ENCODE measurements at places on chromosomes 1 and 21.

GRCh38 chr1:95257758-95258157 is 23.7 kb downstream of the RWDD3 start:
- DNase-seq, result no peak

GRCh38 chr1:193077991-193078390 is 18.6 kb downstream of the RO60 start:
- DNase-seq, result no peak

- no peak for DNase-seq
These were observed 14.9 kb upstream of the ZNF678 start for GRCh38 chr1:227548448-227548847.

DNA sequence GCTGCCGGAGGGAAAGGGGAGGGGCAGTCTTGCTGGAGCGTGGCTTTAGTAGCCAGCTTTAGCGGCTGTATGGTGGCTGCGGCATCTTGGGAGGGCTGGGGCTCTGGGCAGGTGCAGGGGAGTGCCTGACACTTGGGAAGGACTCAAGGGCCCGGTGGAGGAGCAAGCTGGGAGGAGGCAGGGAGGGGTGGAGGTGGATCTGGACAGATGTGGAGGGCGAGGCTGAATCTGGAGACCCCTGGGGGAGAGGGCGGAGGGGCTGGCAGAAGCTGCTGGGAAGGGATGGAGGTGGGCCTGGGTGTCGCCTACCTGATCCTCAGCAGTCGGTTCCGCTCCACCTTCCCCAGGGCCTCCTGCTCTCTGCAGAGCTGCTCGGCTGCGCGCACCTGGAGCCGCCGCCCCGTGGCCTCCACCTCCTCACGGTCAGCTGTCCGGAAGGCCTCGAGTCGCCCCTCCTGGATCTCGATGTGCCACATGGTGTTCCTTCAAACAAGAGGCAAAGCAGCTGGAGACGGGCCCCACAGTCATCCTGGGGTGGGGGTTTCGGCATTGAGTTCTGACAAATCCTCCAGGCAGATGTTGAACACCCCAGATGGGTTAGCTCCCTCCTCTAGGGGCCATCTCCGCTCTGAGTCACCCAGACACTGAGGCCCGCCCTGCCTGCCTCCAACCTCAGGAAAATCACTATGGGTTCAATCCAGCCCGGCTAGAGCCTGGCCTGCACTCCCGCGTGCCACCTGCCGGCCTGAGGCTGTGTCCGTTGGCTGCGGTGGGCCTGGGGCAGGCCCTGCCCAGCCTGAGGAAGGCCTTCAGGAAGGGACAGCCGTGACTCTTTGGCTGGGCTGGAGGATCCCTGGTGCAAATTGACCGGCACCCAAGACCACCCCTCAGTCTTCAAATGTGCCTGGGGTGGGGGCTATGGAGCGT is 29.6 kb downstream of the CFAP74 start:
- DNase-seq, result no peak

DNA sequence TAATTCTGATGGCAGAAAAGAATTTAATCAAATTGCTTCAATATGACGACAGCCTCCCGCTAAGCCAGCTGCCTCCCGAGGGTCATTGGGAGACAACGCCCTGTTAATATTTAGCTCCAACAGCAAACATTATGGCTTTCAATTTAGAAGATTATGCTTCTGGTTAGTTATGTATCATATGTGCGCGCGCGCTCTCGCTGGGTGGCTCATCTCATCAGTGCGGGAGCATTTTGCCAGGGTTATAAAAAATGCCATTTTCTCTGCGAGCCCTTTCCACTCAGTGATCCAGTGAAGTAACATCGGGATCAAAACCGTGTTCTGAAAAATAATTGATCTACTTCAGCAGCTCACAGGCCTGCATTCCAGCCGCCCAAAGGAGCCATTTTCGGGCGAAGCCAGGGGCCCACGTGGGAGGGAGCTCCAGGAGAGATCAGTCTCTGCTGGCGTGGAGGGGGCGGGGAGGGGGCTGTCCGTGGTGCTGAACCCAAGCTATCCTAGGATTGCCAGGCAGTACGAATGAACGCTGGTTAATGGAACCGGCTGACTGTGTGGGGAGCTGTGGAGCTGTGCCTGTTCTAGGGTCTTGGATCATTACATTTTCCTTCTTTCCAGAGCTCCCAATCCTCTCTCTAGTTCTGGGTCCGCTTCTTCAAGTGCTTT is 219.1 kb upstream of the ZC3H12A start:
- DNase-seq, result no peak

- no peak for DNase-seq
These were observed 59.9 kb upstream of the CDC42BPA start for GRCh38 chr1:227378181-227378580.

DNA sequence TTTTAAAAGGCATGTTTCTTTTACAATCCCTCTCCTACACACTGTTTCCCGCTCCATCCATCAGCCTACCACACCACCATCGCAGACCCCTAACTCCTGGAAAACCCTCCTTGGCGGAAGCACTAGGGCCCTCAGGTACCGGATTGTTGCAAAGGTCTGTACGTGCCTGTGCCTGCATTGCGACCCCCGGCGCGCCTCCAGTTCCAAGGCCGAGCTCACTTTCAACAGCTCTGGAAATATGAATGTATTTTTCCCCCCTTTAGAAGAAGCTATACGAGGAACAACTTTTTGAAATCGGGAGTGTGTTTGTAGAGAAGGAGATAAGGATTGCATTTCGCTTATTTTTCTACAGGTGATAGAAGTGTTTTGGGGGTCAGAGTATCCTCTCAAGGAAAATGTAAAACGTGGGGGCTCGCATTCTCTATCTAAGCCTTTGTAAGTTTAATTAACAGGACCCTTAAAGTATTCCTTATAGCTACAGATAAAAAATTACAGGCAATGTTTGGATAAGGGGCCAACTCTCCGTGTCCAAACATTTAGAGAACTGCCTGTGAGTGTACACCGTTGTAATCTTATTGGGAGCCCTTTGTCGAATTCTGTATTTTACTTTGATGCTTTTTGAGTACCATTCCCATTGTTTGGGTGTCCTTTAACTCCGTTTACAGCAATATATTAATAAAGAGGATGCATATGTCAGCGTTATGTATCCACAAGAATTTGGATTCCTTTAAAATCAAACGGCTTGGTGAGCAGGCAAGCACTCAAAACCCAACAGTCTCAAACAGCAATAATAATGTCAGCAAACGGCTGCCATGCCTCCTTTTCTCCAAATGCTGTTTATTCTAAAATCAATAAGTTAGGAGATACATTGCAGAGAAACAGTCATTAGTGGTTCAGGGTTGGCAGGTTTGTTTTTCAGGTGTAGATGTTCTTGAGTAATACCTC is 5.9 kb downstream of the PRRX1 start:
- no peak for DNase-seq

- DNase-seq, result no peak
These were observed 222.2 kb downstream of the ASTN1 start for GRCh38 chr1:176942346-176942745.

GRCh38 chr1:221753828-221754188 is 11.9 kb upstream of the DUSP10 start:
- DNase-seq, result no peak

GRCh38 chr1:1427106-1427819 is 6.2 kb upstream of the ANKRD65 start:
- no peak for DNase-seq

DNA sequence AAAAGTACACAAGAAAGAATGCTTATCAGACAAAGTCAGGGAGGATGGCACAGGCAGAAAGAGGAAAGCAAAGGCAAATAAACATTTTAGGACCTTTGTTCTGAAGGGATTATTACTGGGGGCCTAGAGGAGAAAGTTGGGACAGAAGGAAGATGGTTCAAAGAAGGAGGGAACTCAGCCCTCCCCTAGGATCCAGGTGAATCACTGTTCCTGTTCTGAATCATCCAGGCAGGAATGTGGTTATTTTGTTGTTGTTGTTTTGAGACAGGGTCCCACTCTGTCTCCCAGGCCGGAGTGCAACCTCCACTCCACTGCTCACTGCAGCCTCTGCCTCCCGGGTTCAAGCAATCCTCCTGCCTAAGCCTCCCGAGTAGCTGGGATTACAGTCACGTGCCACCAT is 38.5 kb upstream of the PSEN2 start:
- no peak for DNase-seq

DNA sequence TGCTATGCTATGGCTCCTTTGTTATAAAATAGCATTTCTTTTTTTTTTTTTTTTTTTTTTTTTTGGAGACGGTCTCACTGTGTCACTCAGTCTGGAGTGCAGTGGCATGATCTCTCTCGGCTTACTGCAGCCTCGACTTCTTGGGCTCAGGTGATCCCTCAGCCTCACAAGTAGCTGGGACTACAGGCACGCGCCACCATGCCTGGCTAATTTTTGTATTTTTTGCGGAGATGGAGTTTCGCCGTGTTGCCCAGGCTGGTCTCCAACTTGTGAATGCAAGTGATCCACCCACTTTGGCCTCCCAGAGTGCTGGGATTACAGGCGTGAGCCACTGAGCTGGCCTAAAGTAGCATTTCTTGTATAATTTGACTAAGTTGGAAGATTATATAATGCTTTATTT is 10.8 kb downstream of the CAMTA1 start:
- no peak for DNase-seq

- DNase-seq, result no peak
These were observed 199.9 kb downstream of the LYPLAL1 start for GRCh38 chr1:219373616-219373935.

GRCh38 chr1:58854576-58854975 is 70.7 kb upstream of the JUN start:
- DNase-seq, result no peak

- no peak for DNase-seq
These were observed 17.7 kb upstream of the AGPAT3 start for GRCh38 chr21:43847301-43847700.

GRCh38 chr1:17119076-17119772 is at the start of gene PADI2:
Gene PADI2, minus strand, starts transcription at chr1:17119451. Its CDS starts 80 bp downstream, at chr1:17119371.
- DNase-seq, result no peak

DNA sequence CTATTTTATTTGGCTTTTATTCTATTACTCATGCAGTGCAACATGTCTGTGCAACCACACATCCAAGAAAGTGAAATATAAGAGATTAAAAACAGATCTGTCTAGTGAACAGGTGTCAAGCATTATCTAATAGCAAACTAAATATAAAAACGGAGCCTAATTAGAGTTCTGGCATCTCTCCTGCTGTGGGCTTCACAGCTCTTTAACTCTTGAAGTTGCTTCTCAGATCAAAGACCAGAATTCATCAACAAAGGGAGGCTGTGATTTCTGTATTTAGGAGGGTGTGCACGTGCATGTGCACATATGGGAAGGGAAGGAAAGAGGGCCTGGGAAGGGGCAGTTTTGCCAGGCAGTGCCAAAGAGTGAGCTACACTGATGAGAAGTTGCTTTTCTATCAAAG is 81.0 kb downstream of the MIS18A start:
- DNase-seq, result no peak

DNA sequence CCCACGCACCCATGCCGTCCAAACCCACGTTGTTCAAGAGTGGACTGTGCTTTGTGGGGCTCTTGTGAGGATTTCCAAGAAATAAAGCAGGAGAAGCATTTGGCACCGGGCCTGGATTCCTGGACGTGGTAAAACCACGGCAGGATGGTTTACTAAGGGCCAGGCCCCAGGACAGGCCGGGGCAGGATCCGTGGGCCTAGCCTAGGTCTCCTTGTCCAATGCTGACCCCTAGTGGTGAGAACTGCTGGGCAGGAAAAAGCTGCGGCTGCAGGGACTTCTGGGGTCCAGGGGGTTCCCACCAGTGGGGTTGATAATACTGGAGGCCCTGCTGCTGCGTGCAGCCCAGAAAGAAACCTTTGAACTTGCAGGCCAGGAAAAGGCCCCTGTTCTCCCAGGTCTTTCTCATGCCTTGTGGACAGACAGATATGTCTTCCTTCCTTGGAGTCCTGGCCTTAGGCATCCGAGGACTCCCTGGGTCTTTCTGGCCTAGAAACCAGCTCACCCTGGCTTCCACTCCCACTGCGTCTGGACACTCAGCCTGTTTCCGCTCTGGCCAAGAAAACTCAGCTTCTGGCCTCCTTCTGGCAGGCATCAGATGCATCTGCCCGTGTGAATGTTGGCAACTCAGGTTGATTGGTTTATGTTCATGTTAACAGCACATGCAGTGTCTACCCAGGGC is 106.9 kb upstream of the TMEM51 start:
- peak; percentile 71 for DNase-seq

DNA sequence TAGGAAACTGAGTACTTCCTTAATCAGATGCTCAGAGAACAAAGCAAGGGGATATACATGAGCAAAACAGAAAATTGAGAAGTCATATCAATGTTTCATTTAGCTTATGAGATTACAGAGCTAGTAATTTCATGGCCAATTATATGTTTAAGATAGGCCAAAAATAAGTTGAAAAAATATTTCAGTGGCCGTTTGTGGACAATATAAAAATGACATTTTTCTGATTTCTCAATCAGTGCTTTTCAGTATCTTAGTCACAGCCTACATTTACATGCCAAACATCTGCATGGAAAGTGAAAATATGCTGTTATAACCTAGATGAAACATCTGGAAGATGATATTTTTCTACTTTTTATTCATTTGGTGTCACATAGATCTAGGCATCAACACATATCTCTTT is 192.5 kb downstream of the HLX start:
- DNase-seq, result no peak

GRCh38 chr1:57724535-57724934 is 300.7 kb upstream of the DAB1 start:
- DNase-seq, result no peak

DNA sequence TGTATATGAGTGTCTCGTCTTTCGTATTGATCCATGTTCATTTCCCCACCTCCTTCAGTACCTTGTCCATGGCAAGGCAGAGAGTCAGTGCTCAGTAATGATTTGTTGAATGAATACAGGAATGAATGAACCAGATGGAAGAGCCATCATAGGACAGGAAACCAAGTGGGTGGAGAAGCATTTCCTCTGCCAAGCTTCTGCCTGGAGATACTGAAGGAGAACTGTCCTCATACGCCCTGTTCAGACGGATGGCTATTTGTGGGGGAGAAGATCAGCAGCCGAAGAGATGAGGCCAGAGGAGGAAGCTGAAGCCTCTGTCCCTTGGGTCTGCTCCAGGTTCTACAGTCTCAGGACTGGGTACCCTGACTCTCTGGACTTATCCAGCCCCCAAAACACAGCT is 5.8 kb downstream of the FAM43B start:
- DNase-seq, result no peak

GRCh38 chr1:227125929-227126545 is 185.9 kb downstream of the COQ8A start:
- no peak for DNase-seq

GRCh38 chr1:225820522-225821120 is 10.7 kb downstream of the EPHX1 start:
- DNase-seq, result no peak

GRCh38 chr1:104574620-104575019 is 824.9 kb downstream of the AMY1C start:
- DNase-seq, result no peak

- DNase-seq, result no peak
These were observed 158.5 kb downstream of the TSEN15 start for GRCh38 chr1:184210031-184210430.

- no peak for DNase-seq
These were observed 204.8 kb downstream of the SETD4 start for GRCh38 chr21:35855484-35855883.

DNA sequence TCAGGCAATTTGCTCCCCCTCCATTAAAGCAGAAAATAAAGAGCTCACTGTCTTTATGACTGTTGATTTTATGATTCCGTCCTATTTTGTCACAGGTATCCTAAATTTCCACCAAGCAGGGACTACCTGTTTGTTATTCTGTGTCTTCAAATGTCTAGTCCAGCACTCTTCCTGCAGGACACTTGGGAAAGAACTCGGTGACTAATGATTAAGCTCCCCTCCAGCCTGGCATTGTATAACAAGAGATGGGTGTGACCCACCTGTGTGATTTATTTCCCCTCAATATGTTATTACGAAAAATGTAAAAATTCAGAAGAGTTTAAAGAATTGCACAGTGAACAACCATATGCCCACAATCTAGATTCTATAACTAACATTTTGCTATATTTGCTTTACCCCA is 42.9 kb upstream of the LRRN2 start:
- no peak for DNase-seq

Data from thymus (tissue), 14 donors.